Tibial nerve (tissue), 4 donors: ENCODE measurements at places on chromosomes 7 and 10. TPM values are rescaled to one million over a fixed set of nuclear protein-coding genes. Genes with fewer than 3 reads are reported as not detected.

The ATG9B gene
- not detected for total RNA-seq

The NRG3 gene
- not detected for total RNA-seq

The PNLIP gene
- 3.3 TPM for total RNA-seq

The PNLIPRP3 gene
- not detected for total RNA-seq

The SMO gene
- total RNA-seq, result 65.7 TPM

The VDAC2 gene
- total RNA-seq, result 89.1 TPM

The OR2A5 gene
- not detected for total RNA-seq

The NEUROG3 gene
- total RNA-seq, result not detected

The CUZD1 gene
- 5.7 TPM for total RNA-seq

The CHN2 gene
- total RNA-seq, result 4.2 TPM

The HGF gene
- 14.9 TPM for total RNA-seq

The LRRD1 gene
- total RNA-seq, result 0.44 TPM

The GIMAP7 gene
- 23.8 TPM for total RNA-seq

The FGFBP3 gene
- 3.1 TPM for total RNA-seq

The COL17A1 gene
- under 0.01 TPM for total RNA-seq

The VAX1 gene
- total RNA-seq, result not detected

The SLC26A4 gene
- total RNA-seq, result 0.42 TPM

The ABCB8 gene
- 39.6 TPM for total RNA-seq
